ENCODE measurements at places on chromosomes 7 and 10. TPM values are rescaled to one million over a fixed set of nuclear protein-coding genes. Genes with fewer than 3 reads are reported as not detected.

Gene PRKG1
- not detected for total RNA-seq

Gene IFIT1
- 45.8 TPM for total RNA-seq

GRCh38 chr7:142859829-142860228 lies 5.0 kb downstream of the EPHB6 start:
- DNase-seq: no peak

Gene OR2A1
- total RNA-seq: not detected

Gene FOXI2
- not detected for total RNA-seq
